ENCODE measurements at places on chromosomes 13 and 19.

DNA sequence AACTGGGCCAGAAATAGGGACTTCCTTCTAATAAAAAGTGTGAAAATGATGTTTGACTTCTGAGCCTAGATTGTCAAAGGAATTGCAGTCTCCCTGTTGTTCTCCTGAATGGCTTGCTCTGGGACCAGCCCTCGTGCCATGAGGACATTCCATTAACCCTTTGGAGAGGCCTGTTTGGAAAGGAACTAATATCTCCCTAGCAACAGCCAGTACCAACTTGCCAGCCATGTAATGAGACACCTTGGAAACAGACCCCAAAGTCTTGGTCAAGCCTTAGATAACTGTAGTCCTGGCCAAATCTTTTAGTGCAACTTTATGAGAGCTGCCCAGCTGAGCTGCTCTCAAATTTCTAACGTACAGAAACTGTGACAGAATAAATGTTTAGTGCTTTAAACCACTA, 8.2 kb upstream of the SIAH3 start:
- H3K27me3 ChIP-seq: peaks cover 13% of the 10 kb centered on the region
- no peaks in the 10 kb centered on the region for H3K36me3 ChIP-seq
- H3K4me1 ChIP-seq: no peaks in the 10 kb centered on the region
- no peak for DNase-seq
- no peak overlapping the region for H3K27ac ChIP-seq

- no peak overlapping the region for H3K27ac ChIP-seq
- no peak for DNase-seq
- no peak overlapping the region for H3K4me3 ChIP-seq
- peaks cover 15% of the 10 kb centered on the region for H3K36me3 ChIP-seq
- H3K4me1 ChIP-seq: peaks cover 5% of the 10 kb centered on the region
These were observed 8.5 kb downstream of the MLLT1 start for GRCh38 chr19:6271251-6271650.

DNA sequence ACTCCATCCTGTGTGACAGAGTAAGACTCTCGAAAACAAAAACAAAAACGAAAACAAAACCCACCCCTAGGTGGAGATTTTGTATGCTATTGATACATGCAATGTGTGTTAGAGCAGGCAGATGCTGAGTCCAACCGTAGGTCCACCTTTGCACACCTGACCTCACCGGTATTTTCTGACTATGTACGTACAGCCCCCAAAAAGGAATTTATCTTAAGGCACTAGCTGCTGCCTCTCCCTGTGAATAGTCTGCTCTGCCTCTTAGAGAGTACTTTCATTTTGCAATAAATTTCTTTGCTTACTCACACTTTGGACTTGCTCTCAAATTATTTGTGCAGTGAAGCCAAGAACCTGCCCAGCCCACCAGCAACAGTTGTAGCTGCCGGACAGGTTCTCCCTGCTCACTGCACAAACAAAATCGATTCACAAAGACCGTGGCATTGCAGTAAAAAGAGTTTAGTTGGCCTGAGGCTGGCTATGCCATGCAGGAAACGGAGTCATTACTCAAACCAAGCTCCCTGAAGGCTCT, 8.2 kb upstream of the ZNF77 start:
- no peak overlapping the region for H3K27ac ChIP-seq
- no peak overlapping the region for H3K4me3 ChIP-seq
- no peak for DNase-seq
- H3K27me3 ChIP-seq: no peaks in the 10 kb centered on the region
- peaks cover 20% of the 10 kb centered on the region for H3K4me1 ChIP-seq
- H3K36me3 ChIP-seq: peaks cover 4% of the 10 kb centered on the region

GRCh38 chr13:112452380-112453206, 76.4 kb downstream of the SPACA7 start:
- no peaks in the 10 kb centered on the region for H3K4me1 ChIP-seq
- H3K4me3 ChIP-seq: no peak overlapping the region
- H3K27ac ChIP-seq: no peak overlapping the region
- H3K36me3 ChIP-seq: no peaks in the 10 kb centered on the region

GRCh38 chr13:97975848-97976609, 22.6 kb downstream of the IPO5 start:
- peaks cover 13% of the 10 kb centered on the region for H3K27me3 ChIP-seq
- H3K36me3 ChIP-seq: peaks cover 7% of the 10 kb centered on the region
- peak; percentile 88 for DNase-seq
- H3K27ac ChIP-seq: peak overlapping the region; percentile 98

DNA sequence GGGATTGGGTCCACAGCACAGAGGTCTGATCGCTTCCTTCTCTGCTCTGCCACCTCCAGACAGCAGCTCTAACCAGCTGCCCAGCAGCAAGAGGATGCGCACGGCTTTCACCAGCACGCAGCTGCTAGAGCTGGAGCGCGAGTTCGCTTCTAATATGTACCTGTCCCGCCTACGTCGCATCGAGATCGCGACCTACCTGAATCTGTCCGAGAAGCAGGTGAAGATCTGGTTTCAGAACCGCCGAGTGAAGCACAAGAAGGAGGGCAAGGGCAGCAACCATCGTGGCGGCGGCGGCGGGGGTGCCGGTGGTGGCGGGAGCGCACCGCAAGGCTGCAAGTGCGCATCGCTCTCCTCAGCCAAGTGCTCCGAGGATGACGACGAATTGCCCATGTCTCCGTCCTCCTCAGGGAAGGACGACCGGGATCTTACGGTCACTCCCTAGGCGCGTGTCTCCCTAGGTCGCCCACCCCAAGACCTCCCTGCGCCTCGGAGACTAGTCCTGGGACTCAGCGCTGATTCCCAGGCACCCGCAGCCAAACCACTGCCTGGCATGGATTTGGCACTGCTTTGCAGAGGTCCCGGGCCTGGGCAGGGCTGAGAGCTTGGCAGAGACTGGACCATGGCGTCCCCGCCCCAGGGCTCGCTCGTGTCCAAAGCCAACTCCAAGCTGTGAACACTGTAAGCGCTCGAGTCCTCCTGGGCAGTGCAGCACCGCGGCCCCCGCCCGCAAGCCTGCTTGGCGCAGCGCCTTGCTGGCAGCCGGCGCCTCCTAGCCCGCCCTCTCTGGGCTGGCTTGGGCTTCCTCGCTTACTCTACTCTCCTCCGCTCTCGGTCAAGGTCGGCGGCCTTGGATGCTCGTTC, 1.5 kb downstream of the GSX1 start:
- peaks cover 77% of the 10 kb centered on the region for H3K27me3 ChIP-seq
- DNase-seq: no peak
- no peak overlapping the region for H3K27ac ChIP-seq
- peaks cover 23% of the 10 kb centered on the region for H3K4me1 ChIP-seq

DNA sequence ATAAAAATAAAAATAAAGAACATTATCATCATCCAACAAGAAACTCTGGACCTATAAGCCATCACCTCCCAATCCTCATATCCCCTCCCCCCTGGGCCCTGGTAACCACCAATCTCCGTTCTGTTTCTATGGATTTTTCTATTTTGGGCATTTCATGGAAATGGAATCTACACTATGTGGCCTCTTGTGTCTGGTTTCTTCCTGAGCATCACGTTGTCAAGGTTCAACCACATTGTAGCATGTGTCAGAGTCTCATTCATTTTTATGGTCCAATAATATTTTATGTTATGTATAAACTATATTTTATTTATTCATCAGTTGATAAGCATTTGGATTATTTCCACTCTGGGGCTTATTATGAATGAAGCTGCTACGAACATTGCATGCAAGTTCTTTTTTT, 26.9 kb downstream of the SULT2B1 start:
- H3K4me3 ChIP-seq: no peak overlapping the region
- H3K27me3 ChIP-seq: no peaks in the 10 kb centered on the region
- no peaks in the 10 kb centered on the region for H3K4me1 ChIP-seq
- no peak overlapping the region for H3K27ac ChIP-seq
- H3K36me3 ChIP-seq: no peaks in the 10 kb centered on the region
